Osteocyte (in vitro differentiated cells): ENCODE measurements at places on chromosomes 4 and X. TPM values are rescaled to one million over a fixed set of nuclear protein-coding genes. Genes with fewer than 3 reads are reported as not detected.

The SH2D1A gene
- total RNA-seq = 0.21 TPM in 1 of 2 replicates, not detected in the other

The PCDH11X gene
- not detected in 2 replicates for total RNA-seq

The ERVMER34-1 gene
- 0.24 and 0.26 TPM in 2 replicates for total RNA-seq

The XPNPEP2 gene
- 0.27 and 0.39 TPM in 2 replicates for total RNA-seq

The PAGE2 gene
- total RNA-seq = not detected in 2 replicates

The SHROOM2 gene
- 7.5 and 8.2 TPM in 2 replicates for total RNA-seq

The SUPT20HL1 gene
- total RNA-seq = not detected in 2 replicates

The CSAG3 gene
- total RNA-seq = not detected in 2 replicates

The FRMPD3 gene
- total RNA-seq = not detected in 2 replicates

The OPRPN gene
- total RNA-seq = not detected in 2 replicates

The SSX4 gene
- total RNA-seq = not detected in 2 replicates

The CHIC2 gene
- 55.9 and 64.1 TPM in 2 replicates for total RNA-seq

The SSX4B gene
- not detected in 2 replicates for total RNA-seq

The NXT2 gene
- 13.2 and 13.8 TPM in 2 replicates for total RNA-seq

DNA sequence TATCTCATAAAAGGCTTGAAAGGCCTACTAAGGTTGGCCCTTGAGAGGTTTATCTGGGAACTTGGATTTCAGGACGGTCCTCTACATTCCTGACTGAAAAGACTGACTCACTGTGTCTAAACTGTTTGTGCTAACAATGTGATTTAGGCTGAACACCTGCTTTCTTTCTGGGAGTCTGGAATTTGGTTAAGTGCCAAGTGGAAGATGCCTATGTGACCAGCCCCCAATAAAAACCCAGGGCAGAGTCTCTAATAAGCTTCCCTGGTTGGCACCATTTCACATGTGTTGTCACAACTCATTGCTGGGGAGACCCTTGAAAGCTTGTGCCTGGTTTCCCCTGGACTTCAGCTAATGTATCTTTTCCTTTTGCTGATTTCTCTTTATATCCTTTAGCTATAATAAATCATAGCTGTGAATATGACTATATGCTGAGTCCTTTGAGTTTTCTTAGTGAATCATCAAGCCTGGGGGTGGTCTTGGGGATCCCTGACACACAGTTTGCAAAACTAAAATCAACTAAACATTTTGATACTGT is 55.1 kb downstream of the GPR82 start:
- no peak overlapping the region for H3K4me3 ChIP-seq
- no peaks in the 10 kb centered on the region for H3K36me3 ChIP-seq
- peaks cover 23% of the 10 kb centered on the region for H3K4me1 ChIP-seq
- DNase-seq = no peak
- no peaks in the 10 kb centered on the region for H3K27me3 ChIP-seq

DNA sequence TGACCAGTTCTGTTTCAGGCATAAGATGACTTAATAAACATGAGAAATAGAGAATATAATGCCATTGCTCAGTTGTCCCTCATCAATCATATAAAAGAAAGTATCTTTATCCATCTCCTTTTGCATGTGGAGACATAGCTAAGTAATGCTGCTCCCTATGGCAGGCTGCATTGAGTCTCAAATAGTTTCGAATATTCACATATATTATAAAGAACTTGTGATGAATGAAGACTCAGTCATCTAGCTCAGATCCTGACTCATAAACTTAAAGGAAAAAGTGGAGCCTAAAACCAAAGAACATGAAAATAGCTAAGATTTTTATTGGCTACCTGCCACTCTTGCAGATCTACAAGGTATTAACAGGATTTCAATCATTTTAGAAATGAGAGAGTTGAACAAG is 11.7 kb upstream of the TLL1 start:
- no peak overlapping the region for H3K27ac ChIP-seq
- no peaks in the 10 kb centered on the region for H3K4me1 ChIP-seq
- no peaks in the 10 kb centered on the region for H3K36me3 ChIP-seq
- H3K27me3 ChIP-seq = no peaks in the 10 kb centered on the region
- no peak for DNase-seq

DNA sequence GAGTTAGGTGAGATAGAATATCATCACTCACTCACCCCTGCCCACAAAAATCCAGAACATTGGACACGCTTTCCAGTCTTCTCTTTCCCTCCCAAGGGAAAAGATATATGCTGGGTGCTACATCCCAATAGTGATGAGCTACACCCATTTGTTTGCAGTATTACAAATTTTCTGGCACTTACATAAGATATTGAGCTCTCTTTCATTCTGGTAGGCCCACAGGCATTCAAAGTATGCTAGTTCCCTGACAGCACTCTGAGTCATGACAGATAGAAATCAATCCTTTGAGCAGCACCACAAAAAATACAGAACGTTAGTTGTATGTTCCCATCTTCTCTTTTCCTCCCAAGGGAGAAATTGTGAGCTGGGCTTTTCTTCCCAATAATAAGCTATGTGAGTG is 477.6 kb upstream of the GRID2 start:
- DNase-seq = no peak
- H3K4me3 ChIP-seq = no peak overlapping the region
- H3K27ac ChIP-seq = no peak overlapping the region
- H3K27me3 ChIP-seq = no peaks in the 10 kb centered on the region
- H3K4me1 ChIP-seq = no peaks in the 10 kb centered on the region

- no peak overlapping the region for H3K4me3 ChIP-seq
- peaks cover 5% of the 10 kb centered on the region for H3K27me3 ChIP-seq
- H3K27ac ChIP-seq = no peak overlapping the region
- no peaks in the 10 kb centered on the region for H3K4me1 ChIP-seq
- no peaks in the 10 kb centered on the region for H3K36me3 ChIP-seq
Measured at GRCh38 chrX:38968344-38969216, 167.3 kb downstream of the MID1IP1 start.

- no peak for DNase-seq
- peaks cover 82% of the 10 kb centered on the region for H3K27me3 ChIP-seq
- no peak overlapping the region for H3K4me3 ChIP-seq
Measured at GRCh38 chr4:104493081-104493831, 1.4 kb downstream of the CXXC4 start.

GRCh38 chr4:143025081-143025704 is 159.5 kb upstream of the USP38 start:
- no peaks in the 10 kb centered on the region for H3K36me3 ChIP-seq
- DNase-seq = no peak
- no peak overlapping the region for H3K4me3 ChIP-seq
- no peak overlapping the region for H3K27ac ChIP-seq
- H3K27me3 ChIP-seq = no peaks in the 10 kb centered on the region

- H3K36me3 ChIP-seq = peaks cover 23% of the 10 kb centered on the region
- H3K4me1 ChIP-seq = peaks cover 15% of the 10 kb centered on the region
- DNase-seq = no peak
- peak overlapping the region; percentile 59 for H3K27ac ChIP-seq
Measured at GRCh38 chrX:101430457-101431078, 22.5 kb downstream of the HNRNPH2 start.

DNA sequence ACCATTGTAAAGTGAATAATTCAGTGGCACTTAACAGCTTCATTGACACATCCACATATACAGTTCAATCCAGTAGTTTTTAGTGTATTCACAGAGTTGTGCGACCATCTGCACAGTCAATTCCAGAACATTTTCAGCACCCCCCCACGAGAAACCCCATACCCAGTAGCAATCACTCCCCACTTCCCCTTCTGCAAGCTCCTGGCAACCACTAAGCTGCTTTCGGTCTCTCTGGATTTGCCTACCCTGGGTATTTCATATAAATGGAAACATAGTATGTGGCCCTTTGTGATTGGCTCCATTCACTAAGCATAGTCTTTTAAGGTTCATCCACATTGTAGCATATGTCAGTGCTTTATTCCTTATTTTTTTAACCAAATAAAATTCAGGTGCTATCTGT is 10.0 kb downstream of the MSL3 start:
- no peak for DNase-seq
- peaks cover 12% of the 10 kb centered on the region for H3K36me3 ChIP-seq
- no peak overlapping the region for H3K27ac ChIP-seq
- H3K4me3 ChIP-seq = no peak overlapping the region
- H3K27me3 ChIP-seq = no peaks in the 10 kb centered on the region
- H3K4me1 ChIP-seq = peaks cover 1% of the 10 kb centered on the region

DNA sequence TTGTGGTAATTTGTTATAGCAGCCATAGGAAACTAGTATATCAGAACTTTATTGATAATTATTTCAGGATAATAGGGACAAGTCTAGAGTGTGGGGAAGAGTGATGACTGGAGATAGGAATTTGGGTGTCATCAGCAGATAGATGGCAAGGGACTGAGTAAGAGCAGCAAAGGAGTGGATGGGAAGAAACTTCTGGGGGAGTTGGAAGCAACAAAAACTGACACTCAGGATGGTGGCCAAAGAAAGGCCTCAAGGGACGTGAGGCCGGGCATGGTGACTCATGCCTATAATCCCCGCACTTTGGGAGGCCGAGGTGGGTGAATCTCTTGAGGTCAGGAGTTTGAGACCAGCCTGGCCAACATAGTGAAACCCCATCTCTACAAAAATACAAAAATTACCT is 9.1 kb upstream of the SLC25A5 start:
- no peaks in the 10 kb centered on the region for H3K36me3 ChIP-seq
- H3K27me3 ChIP-seq = no peaks in the 10 kb centered on the region
- H3K4me3 ChIP-seq = no peak overlapping the region

DNA sequence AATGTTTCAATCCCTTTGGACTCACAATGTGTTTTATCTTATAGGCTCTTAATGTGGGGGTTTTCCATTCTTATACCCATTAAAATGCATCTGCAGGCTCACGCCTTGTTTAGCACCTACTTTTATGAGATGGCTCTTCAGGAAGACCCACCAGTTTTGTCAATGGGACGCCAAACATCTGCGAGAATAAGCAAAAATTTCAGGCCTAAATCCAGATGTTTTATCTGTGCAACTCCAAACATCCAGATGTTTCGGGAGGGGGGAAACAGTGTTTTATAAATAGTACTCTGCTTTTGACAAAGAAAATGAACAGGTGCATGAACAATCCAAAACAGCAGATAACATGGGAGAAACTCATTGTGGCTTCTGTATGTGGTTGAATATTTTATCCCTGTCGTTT is 342.8 kb downstream of the DHX15 start:
- no peak for DNase-seq
- H3K36me3 ChIP-seq = no peaks in the 10 kb centered on the region
- no peak overlapping the region for H3K27ac ChIP-seq
- peaks cover 15% of the 10 kb centered on the region for H3K27me3 ChIP-seq
- H3K4me1 ChIP-seq = peaks cover 36% of the 10 kb centered on the region

DNA sequence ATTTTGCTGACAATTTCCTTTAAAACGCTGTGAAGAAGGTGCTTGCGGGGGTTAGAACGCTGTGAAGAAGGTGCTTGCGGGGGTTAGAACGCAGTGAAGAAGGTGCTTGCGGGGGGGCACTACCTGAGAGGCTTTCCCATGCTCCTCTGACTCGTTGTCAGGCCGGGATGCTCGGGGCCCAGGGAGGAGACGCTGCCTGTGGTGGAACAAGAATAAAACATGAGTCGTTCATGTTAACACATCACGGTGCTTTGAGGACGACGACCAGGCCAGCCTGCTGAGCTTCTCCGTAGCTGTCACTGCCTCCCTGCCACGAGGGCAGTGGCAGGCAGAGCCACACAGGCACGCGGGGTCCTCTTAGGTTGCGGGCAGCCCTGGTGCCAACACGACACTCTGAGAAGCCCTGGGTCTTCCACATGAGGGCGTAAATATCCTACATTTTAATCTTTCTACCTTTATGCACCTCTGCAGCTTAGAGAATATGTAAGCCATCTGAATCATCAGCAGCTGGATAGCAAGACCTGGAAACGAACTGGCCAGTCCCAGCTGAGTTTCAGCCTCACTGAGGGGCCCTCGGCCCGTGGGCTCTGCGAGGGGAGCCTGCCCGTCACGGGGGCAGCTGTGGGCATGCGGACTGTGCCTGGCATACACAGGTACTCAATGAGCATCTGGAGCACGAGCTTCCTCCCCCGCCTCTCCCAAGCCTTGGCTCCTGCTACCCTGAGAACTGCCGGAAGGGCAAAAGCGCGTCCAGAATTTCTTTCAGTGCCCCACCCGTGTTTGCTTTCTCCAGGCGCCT is 47.0 kb downstream of the FGFRL1 start:
- peaks cover 17% of the 10 kb centered on the region for H3K27me3 ChIP-seq
- no peak for DNase-seq
- H3K4me3 ChIP-seq = no peak overlapping the region

DNA sequence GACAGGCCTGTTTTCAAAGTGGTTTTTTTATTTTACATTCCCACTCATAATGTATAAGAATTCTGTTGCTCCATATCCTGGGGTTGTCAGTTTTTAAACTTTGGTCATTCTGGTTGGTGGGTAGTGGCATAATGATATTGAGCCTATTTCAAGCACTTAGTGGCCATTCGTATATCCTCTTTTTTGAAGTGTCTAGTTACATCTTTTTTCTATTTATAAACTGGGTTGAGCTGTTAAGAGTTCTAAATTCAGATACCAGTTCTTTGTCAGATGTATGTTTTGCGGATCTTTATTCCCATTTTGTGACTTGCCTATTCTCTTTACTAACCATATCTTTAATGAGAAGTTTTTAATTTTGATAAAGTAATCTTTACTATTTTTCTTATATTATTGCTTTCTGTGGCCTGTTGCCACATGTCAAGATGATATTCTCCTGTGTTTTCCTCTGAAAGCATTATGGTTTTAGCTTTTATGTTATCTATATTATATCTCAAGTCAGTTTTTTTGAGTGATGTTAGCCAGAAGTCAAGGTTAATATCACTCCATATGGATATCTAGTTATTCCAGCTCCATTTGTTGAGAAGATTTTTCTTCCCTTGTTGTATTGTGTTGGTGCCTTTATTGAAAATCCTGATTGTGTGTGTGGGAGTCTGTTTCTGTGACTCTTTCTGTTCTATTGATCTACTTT is 110.9 kb downstream of the FHIP1A start:
- no peak overlapping the region for H3K27ac ChIP-seq
- H3K36me3 ChIP-seq = no peaks in the 10 kb centered on the region
- H3K4me3 ChIP-seq = no peak overlapping the region
- peaks cover 9% of the 10 kb centered on the region for H3K27me3 ChIP-seq
- DNase-seq = no peak
- H3K4me1 ChIP-seq = no peaks in the 10 kb centered on the region

- H3K27ac ChIP-seq = peak overlapping the region; percentile 60
- H3K4me1 ChIP-seq = peaks cover 25% of the 10 kb centered on the region
- peaks cover 3% of the 10 kb centered on the region for H3K36me3 ChIP-seq
- H3K27me3 ChIP-seq = no peaks in the 10 kb centered on the region
- peak; percentile 95 for DNase-seq
Measured at GRCh38 chr4:1351854-1352566, 5.0 kb downstream of the UVSSA start.

DNA sequence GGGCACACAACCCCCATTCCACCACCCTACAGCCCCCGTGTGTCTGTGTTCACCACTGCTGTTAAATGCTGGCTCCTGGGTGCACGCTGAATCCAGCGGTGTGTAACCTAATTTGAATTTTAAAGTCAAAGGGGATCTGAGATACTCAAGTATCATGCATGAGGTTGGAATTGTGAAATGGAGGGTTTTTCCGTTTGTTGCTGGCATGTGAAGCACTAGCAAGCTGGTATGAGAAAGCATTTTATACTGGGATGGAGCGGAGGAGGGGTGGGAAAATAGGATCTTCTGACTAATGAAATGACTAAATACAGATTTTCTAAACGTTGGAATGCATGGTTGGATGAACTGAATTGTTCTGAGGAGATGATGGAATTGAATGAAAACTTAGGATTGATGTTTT is 36.9 kb upstream of the FAT1 start:
- H3K4me1 ChIP-seq = peaks cover 19% of the 10 kb centered on the region
- H3K4me3 ChIP-seq = no peak overlapping the region
- no peak for DNase-seq
- H3K36me3 ChIP-seq = no peaks in the 10 kb centered on the region
- peak overlapping the region; percentile 2 for H3K27ac ChIP-seq

GRCh38 chr4:115213716-115214115 is 100.3 kb upstream of the NDST4 start:
- no peak overlapping the region for H3K27ac ChIP-seq
- no peaks in the 10 kb centered on the region for H3K4me1 ChIP-seq
- no peaks in the 10 kb centered on the region for H3K36me3 ChIP-seq
- no peak for DNase-seq
- peaks cover 4% of the 10 kb centered on the region for H3K27me3 ChIP-seq
